IMR-90 (cell line): ENCODE measurements at places on chromosomes 5 and 9. TPM values are rescaled to one million over a fixed set of nuclear protein-coding genes. Genes with fewer than 3 reads are reported as not detected.

Gene TMEFF1
- total RNA-seq = 0.90 and 1.9 TPM in 2 replicates

Gene FOXD4L6
- total RNA-seq = not detected in 2 replicates

Gene ANKDD1B
- 0.28 TPM in 1 of 2 replicates, not detected in the other for total RNA-seq

Gene CDKN2B
- total RNA-seq = 3.6 and 5.6 TPM in 2 replicates

Gene GPRIN1
- 2.5 and 3.0 TPM in 2 replicates for total RNA-seq

Gene MARCHF11
- not detected in 2 replicates for total RNA-seq

Gene KIF27
- total RNA-seq = 1.6 and 2.2 TPM in 2 replicates

Gene ADGRV1
- total RNA-seq = under 0.01 TPM in 2 replicates

Gene DMRT3
- not detected in 2 replicates for total RNA-seq

Gene FAM169A
- total RNA-seq = under 0.01 TPM in 2 replicates

Gene TLN1
- total RNA-seq = 337 and 346 TPM in 2 replicates

Gene ACTL7A
- not detected in 2 replicates for total RNA-seq

Gene ARHGEF39
- total RNA-seq = 0.56 and 2.5 TPM in 2 replicates

Gene PCDHA2
- not detected in 2 replicates for total RNA-seq

Gene MYMK
- total RNA-seq = not detected in 2 replicates

Gene GABRG2
- not detected in 2 replicates for total RNA-seq

Gene COL5A1
- 19.2 and 21.1 TPM in 2 replicates for total RNA-seq

Gene EGFLAM
- total RNA-seq = 1.1 TPM in 2 replicates

Gene DMGDH
- under 0.01 and 0.18 TPM in 2 replicates for total RNA-seq

Gene CDH18
- 0.83 and 1.1 TPM in 2 replicates for total RNA-seq

Gene ISL1
- under 0.01 TPM in 1 of 2 replicates, not detected in the other for total RNA-seq

Gene FOXD1
- 3.2 and 6.4 TPM in 2 replicates for total RNA-seq

Gene FBXL17
- 8.1 and 10.0 TPM in 2 replicates for total RNA-seq

Gene TRIM52
- total RNA-seq = 2.3 and 3.9 TPM in 2 replicates

Gene MEIKIN
- not detected in 2 replicates for total RNA-seq

Gene ADRB2
- 3.4 and 4.4 TPM in 2 replicates for total RNA-seq

Gene RASEF
- under 0.01 TPM in 2 replicates for total RNA-seq

Gene CLTA
- total RNA-seq = 133 and 208 TPM in 2 replicates

Gene FOXI1
- total RNA-seq = not detected in 2 replicates

Gene C8G
- not detected in 2 replicates for total RNA-seq

Gene SNAPC4
- total RNA-seq = 2.5 and 3.1 TPM in 2 replicates

Gene PRR16
- total RNA-seq = 9.9 and 10.6 TPM in 2 replicates

Gene SLC25A2
- 0.28 TPM in 1 of 2 replicates, not detected in the other for total RNA-seq
